ENCODE measurements at places on chromosomes 6 and 20. TPM values are rescaled to one million over a fixed set of nuclear protein-coding genes. Genes with fewer than 3 reads are reported as not detected.

The SYNGAP1 gene
- 32.6 TPM for total RNA-seq

The ZC3H12D gene
- 0.25 TPM for total RNA-seq

The ALDH8A1 gene
- 0.40 TPM for total RNA-seq

DNA sequence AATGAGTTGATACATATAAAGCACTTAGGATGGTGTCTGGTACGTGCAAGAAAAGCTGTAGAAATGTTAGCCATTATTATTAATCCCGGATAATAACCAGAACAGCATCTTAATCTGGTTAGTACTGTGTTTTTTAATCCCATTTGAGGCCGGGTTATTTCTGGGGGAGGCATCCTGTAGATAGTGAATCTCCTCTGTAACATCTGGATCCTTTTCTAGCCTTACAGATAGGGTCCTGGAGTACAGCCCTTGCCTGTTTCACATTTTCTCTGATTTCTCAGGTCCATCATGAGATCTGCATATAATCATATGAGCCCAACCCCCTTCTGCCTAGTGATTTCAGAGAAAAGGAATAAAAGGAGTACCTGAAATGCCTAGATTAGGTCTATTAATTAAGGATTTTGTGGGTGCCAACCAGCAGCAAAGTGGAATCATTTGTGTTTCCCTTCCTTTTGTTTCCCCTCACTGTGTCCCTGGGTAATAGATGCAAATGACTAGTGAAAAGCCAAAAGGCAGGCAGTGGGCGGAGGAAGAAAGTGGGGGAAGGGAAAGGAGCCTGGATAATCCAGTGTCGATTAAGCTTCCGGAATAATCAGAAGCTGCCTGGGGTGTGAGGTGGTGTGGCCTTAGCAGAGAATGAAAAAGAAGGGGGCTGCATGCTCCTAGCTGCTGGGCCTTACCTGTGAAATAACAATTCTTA is 88.9 kb downstream of the SOBP start:
- H3K27me3 ChIP-seq: no peaks in the 10 kb centered on the region
- no peak for DNase-seq
- no peak overlapping the region for H3K4me3 ChIP-seq

- H3K27me3 ChIP-seq: no peaks in the 10 kb centered on the region
- no peaks in the 10 kb centered on the region for H3K4me1 ChIP-seq
- no peak overlapping the region for H3K27ac ChIP-seq
- H3K36me3 ChIP-seq: peaks cover 23% of the 10 kb centered on the region
Measured at GRCh38 chr6:160487116-160487515, 138.9 kb downstream of the SLC22A3 start.

GRCh38 chr6:43189776-43190304 is 7.8 kb downstream of the CUL9 start:
- no peaks in the 10 kb centered on the region for H3K4me1 ChIP-seq
- no peak overlapping the region for H3K4me3 ChIP-seq
- H3K27ac ChIP-seq: no peak overlapping the region
- H3K36me3 ChIP-seq: peaks cover 25% of the 10 kb centered on the region

DNA sequence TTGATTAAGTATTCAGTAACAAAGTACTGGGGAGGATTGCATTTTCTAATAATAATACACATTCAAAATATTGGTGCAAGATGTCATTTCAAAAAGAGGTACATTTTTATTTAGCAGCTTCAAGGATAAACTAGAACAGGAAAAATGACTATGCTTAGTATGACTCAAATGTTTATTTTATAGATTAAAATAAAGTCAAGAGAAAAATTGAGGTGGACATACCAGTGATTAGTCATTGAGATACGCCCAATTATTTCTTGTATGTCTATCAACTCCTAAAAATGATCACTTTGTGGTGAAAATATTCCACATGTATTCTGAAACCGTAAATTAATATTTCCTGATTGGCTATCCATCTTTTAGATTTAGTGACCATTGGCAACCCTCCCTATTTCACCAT is 96.7 kb downstream of the PHF3 start:
- peak overlapping the region; percentile 88 for H3K27ac ChIP-seq
- DNase-seq: no peak
- H3K4me3 ChIP-seq: no peak overlapping the region
- H3K4me1 ChIP-seq: peaks cover 24% of the 10 kb centered on the region
- peaks cover 2% of the 10 kb centered on the region for H3K36me3 ChIP-seq
- H3K27me3 ChIP-seq: no peaks in the 10 kb centered on the region

- no peaks in the 10 kb centered on the region for H3K27me3 ChIP-seq
- H3K4me3 ChIP-seq: no peak overlapping the region
- no peaks in the 10 kb centered on the region for H3K4me1 ChIP-seq
- H3K27ac ChIP-seq: no peak overlapping the region
Measured at GRCh38 chr6:96184798-96185197, 169.0 kb downstream of the FUT9 start.

GRCh38 chr6:149095842-149096241 is 221.7 kb upstream of the TAB2 start:
- no peak overlapping the region for H3K27ac ChIP-seq
- no peak for DNase-seq
- no peaks in the 10 kb centered on the region for H3K27me3 ChIP-seq

DNA sequence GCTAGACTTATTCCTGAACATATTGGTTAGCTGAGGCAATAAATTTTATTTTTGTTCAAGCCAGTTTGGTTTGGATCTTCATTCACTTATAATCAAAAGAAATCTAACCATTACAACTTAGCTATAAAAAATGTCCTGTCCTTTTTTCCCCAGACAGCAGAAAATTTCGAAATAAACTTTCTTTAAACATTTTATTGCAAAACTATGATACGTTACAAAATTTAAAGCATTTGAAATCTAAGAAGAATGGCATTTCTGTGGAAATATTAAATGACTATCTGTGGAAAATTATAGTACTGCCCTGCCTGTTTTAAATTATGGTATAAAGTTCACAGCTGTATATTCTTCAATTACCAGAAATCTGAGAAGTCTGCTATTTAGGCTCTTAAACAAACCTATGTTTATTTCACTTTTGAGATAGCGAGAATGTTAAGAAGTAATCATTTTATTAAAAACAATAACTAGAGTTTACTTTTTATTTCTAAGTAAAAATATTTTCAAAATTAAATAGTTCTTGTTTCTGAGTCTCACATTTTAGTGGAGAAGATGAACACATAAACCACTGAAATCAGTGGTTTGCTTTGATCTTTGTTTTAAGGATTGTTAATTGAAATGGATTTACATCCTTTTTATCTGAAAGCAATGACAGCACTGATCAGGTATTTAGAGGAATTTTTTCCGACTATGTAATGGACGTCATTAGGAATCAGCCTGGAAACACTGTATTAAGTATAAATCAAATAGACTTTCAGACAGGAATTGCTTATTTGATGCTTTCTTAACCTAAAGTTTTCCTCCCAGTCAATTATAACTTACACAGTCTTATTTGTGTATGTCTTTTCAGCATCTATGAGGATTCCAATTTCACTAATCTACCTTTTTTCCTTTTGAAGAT is 553.7 kb downstream of the COL12A1 start:
- DNase-seq: no peak
- peaks cover 48% of the 10 kb centered on the region for H3K4me1 ChIP-seq
- H3K27me3 ChIP-seq: no peaks in the 10 kb centered on the region
- no peak overlapping the region for H3K4me3 ChIP-seq

DNA sequence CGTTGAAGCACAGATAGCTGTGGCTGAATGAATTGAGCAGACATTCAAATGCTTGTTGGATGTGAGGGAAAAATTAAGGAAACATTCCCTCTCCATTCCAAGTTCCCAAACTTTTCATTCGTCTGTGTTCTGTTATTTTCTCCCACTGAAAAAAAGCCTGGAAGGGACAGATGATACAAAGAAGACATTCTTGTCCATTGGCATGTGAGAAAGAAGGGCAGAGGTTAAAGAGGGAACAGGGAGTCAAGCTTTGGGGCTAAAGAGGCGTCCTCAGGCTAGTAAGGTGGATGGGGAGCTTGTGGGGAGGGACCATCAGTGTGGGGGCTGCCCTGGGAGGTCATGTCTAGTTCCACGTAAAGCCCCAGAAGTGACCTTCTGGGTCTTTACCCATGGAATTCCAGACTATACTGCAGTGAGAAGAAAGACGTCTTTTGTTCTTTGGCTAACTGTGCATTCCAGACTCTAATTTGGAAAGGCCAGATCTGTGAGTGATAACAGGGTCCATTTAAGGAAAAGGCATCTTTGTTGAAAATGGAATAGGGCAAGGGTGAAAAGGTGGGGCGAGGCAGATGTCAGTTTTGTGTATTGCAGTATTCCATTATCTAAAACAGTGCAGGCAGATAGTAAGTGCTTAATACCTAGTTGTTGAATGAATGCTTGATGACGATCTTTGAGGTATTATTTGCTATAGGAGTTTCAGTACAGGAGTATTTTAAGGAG is 117.5 kb downstream of the SOX4 start:
- DNase-seq: no peak
- H3K36me3 ChIP-seq: no peaks in the 10 kb centered on the region
- no peaks in the 10 kb centered on the region for H3K27me3 ChIP-seq
- H3K4me3 ChIP-seq: no peak overlapping the region

- H3K27me3 ChIP-seq: no peaks in the 10 kb centered on the region
- peak overlapping the region; percentile 97 for H3K27ac ChIP-seq
- peak overlapping the region; percentile 84 for H3K4me3 ChIP-seq
- H3K36me3 ChIP-seq: no peaks in the 10 kb centered on the region
- H3K4me1 ChIP-seq: peaks cover 19% of the 10 kb centered on the region
Measured at GRCh38 chr20:3768342-3769130, 983 bp upstream of the ADISSP start.
